IMR-90 (cell line): ENCODE measurements at places on chromosomes 4 and X. TPM values are rescaled to one million over a fixed set of nuclear protein-coding genes. Genes with fewer than 3 reads are reported as not detected.

GRCh38 chr4:78588894-78589545 is 37.5 kb downstream of the ANXA3 start:
- DNase-seq: no peak
- no peak overlapping the region for H3K4me3 ChIP-seq
- no peak overlapping the region for H3K27ac ChIP-seq

DNA sequence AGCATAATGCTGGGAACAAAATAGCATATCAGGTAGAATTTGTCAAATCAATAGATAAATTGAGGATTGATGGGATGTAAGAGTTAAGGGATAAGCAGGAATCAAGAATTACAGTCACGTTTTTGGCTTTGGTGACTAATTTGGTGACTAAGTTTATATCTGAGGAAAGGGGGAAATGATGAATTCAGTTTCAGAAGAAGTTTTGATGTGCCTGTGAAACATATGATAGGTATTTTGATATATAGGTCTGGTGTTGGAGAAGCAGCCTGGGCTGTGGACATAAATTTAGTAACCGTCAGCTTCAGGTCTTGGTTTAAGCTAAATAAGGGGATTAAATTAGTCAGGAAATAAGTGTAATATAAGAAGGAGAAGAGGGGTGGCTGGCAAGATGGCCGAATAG is 79.0 kb upstream of the EDA2R start:
- no peak overlapping the region for H3K4me3 ChIP-seq
- DNase-seq: no peak
- H3K4me1 ChIP-seq: no peaks in the 10 kb centered on the region
- H3K27ac ChIP-seq: no peak overlapping the region
- no peaks in the 10 kb centered on the region for H3K36me3 ChIP-seq
- H3K27me3 ChIP-seq: no peaks in the 10 kb centered on the region

DNA sequence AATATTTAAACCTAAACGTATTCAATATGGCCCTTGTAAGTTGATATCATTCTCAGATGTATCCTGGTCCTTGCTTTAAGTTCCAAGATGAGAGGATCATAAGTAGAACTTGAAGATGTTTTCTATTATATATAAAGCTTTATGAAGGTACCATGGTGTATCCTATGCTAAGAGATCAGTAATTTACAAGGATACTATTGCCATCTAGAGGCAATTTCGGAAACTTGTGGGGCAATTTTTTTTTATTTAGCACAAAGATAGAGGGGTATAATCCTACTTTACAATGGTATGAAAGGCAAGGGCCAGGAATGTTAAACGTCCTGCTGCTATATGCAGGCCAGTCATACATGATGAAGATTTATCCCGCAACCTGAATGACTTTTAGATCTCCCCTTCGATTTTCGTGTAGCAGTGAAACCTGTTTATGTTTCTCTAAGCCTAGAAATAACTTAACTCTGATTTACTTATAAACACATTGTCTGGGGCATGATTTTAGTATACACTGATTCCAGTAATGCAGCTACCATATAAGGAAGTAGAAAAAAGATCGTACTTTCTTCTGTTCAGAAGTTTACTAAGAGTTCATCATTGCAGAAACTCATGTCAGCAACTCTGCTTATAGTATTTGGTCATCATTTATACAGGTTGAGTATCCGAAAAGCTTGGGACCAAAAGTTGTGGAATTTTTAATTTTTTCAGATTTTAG is 2.6 kb downstream of the SLC25A31 start:
- H3K36me3 ChIP-seq: no peaks in the 10 kb centered on the region
- peak overlapping the region; percentile 39; the same call in 1 of the 2 replicates for H3K4me3 ChIP-seq
- peaks cover 4% of the 10 kb centered on the region for H3K27me3 ChIP-seq
- H3K4me1 ChIP-seq: no peaks in the 10 kb centered on the region; the same call in 1 of the 2 replicates
- DNase-seq: peak; percentile 60

DNA sequence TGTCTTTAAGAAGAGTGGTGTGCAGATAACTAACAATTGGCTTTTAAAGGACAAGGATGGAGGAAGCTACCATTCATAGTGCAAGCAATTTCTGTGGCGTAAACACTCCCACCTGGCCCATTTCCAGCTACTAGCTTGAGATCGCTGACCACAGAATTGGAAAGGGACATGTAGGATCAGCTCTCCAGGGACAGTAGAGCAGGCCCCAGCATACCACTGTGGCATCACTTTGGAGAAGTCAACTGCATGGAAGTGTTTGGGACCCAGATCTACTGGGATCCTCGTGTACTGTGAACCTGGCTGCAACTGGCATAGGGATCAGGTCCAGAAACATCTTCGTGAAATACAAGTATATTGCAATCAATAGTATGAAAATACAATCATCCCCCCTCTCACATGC is 515.0 kb downstream of the INPP4B start:
- no peaks in the 10 kb centered on the region for H3K27me3 ChIP-seq
- H3K4me1 ChIP-seq: peaks cover 5% of the 10 kb centered on the region
- DNase-seq: no peak
- H3K36me3 ChIP-seq: no peaks in the 10 kb centered on the region
- H3K27ac ChIP-seq: peak overlapping the region; percentile 69; the same call in 1 of the 2 replicates

GRCh38 chrX:20487227-20487626 is 220.5 kb upstream of the RPS6KA3 start:
- H3K27ac ChIP-seq: no peak overlapping the region
- H3K4me3 ChIP-seq: no peak overlapping the region
- peak; percentile 24 for DNase-seq
- no peaks in the 10 kb centered on the region for H3K36me3 ChIP-seq
- peaks cover 2% of the 10 kb centered on the region; the same call in 1 of the 2 replicates for H3K4me1 ChIP-seq

- H3K4me3 ChIP-seq: no peak overlapping the region
- no peak for DNase-seq
- H3K27me3 ChIP-seq: no peaks in the 10 kb centered on the region
- no peaks in the 10 kb centered on the region for H3K4me1 ChIP-seq
These were observed 103.6 kb downstream of the HPGD start for GRCh38 chr4:174418640-174419212.

DNA sequence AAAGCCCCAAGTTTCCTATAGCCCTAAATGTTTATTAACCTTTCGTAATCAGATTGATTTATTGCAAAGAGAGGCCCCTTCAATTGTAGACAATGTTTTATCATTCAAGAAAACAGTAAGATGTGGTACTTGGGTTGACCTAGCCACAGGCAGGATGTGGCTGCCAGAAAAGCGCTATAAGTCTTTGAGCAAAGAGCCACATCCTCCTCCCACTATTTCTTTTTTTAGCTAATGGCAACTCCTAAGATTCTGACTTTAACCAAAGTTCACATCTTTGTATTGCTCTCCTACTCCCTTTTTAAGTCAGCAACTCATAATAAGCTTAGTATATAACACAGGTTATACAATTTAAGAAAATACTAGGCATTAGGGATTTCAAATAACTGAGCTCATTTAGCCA is 70.7 kb upstream of the PPP3CA start:
- no peaks in the 10 kb centered on the region for H3K36me3 ChIP-seq
- no peak overlapping the region for H3K4me3 ChIP-seq
- no peak overlapping the region for H3K27ac ChIP-seq
- H3K27me3 ChIP-seq: no peaks in the 10 kb centered on the region
- DNase-seq: no peak

DNA sequence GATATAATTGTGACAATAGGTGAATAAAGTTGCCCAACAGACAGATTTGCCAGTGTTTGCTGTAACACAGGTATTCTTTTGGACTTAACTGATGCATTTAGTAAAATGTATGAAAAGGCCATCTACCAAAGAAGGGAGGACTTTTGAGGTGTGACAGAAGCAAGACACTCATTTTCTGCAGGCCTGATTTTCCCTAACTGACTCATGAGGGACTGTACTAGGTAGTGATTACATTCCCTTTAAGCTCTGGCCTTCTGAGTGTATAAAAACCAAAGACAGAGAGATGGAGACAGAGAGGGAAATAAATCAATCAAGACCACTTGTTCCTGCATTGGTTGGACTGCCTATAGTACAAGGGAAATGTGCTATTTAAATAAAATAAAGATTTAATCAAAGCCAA is 150.8 kb upstream of the GALNT7 start:
- peaks cover 16% of the 10 kb centered on the region for H3K27me3 ChIP-seq
- no peak for DNase-seq
- no peak overlapping the region for H3K27ac ChIP-seq
- no peaks in the 10 kb centered on the region for H3K36me3 ChIP-seq
- H3K4me1 ChIP-seq: no peaks in the 10 kb centered on the region

GRCh38 chrX:131827935-131828334 is 195.2 kb upstream of the STK26 start:
- H3K27ac ChIP-seq: no peak overlapping the region
- no peaks in the 10 kb centered on the region for H3K36me3 ChIP-seq

Gene ZBTB33
- polyA plus RNA-seq: 2.0 and 3.3 TPM in 2 replicates

Gene VEGFC
- polyA plus RNA-seq: 43.7 and 49.7 TPM in 2 replicates

Gene CRMP1
- polyA plus RNA-seq: 6.8 and 7.4 TPM in 2 replicates

Gene ZBTB49
- polyA plus RNA-seq: 3.2 TPM in 2 replicates

Gene BOD1L1
- polyA plus RNA-seq: 11.0 and 13.5 TPM in 2 replicates
